Epithelial cell of umbilical artery (primary cell): ENCODE measurements at places on chromosomes 12 and 14. TPM values are rescaled to one million over a fixed set of nuclear protein-coding genes. Genes with fewer than 3 reads are reported as not detected.

TTC8 gene
- 10.7 and 24.5 TPM in 2 replicates for total RNA-seq

SERPINA3 gene
- total RNA-seq = 0.61 TPM in 1 of 2 replicates, not detected in the other

HNF1A gene
- not detected in 2 replicates for total RNA-seq

NXPH4 gene
- total RNA-seq = not detected in 2 replicates

SLC17A8 gene
- not detected in 2 replicates for total RNA-seq

SPX gene
- total RNA-seq = 0.32 TPM in 1 of 2 replicates, not detected in the other

SMOC1 gene
- under 0.01 TPM in 1 of 2 replicates, not detected in the other for total RNA-seq

CCNT1 gene
- 19.8 and 28.3 TPM in 2 replicates for total RNA-seq

DBX2 gene
- total RNA-seq = not detected in 2 replicates

STRAP gene
- total RNA-seq = 114 and 131 TPM in 2 replicates

LUM gene
- 2.3 and 7.1 TPM in 2 replicates for total RNA-seq

C12orf50 gene
- not detected in 2 replicates for total RNA-seq

PRB4 gene
- not detected in 2 replicates for total RNA-seq

CLEC4E gene
- total RNA-seq = not detected in 2 replicates

AQP2 gene
- total RNA-seq = not detected in 2 replicates

RBP5 gene
- not detected in 2 replicates for total RNA-seq

KANSL2 gene
- 54.0 and 54.6 TPM in 2 replicates for total RNA-seq

IL26 gene
- not detected in 2 replicates for total RNA-seq

RILPL2 gene
- total RNA-seq = 5.8 and 7.1 TPM in 2 replicates

PPP2R5E gene
- 14.6 and 15.6 TPM in 2 replicates for total RNA-seq

CSRP2 gene
- total RNA-seq = 6.8 and 15.7 TPM in 2 replicates

TMEM52B gene
- not detected in 2 replicates for total RNA-seq

PAWR gene
- 57.8 and 60.0 TPM in 2 replicates for total RNA-seq

GLT8D2 gene
- total RNA-seq = 0.32 and 2.6 TPM in 2 replicates
